ENCODE measurements at places on chromosomes 1 and 21.

- DNase-seq = peak; percentile 94
Observed at GRCh38 chr21:26842974-26843932, 2.0 kb downstream of the ADAMTS1 start.

DNA sequence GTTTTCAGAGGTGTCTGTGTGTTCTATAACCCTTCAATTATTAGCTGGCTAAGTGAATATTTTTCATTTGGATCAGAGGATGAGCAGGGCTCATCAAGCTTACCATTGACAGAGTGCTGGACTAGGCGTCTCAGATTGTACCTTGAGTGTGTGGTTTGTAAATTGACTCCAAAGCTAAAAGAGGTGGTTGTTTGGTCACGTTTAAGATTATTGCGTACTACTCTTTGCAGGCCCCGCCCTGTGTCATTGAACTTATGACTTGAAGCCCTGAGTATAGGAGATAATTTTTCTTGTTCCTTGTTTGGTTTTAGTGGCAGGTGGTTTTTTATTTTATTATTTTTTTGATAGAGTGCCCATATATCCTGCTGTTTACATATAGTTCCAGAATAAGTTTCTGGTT, 17.7 kb downstream of the MRPS6 start:
- no peak for DNase-seq

- no peak for DNase-seq
Observed at GRCh38 chr1:70819231-70819630, 228.4 kb downstream of the PTGER3 start.

DNA sequence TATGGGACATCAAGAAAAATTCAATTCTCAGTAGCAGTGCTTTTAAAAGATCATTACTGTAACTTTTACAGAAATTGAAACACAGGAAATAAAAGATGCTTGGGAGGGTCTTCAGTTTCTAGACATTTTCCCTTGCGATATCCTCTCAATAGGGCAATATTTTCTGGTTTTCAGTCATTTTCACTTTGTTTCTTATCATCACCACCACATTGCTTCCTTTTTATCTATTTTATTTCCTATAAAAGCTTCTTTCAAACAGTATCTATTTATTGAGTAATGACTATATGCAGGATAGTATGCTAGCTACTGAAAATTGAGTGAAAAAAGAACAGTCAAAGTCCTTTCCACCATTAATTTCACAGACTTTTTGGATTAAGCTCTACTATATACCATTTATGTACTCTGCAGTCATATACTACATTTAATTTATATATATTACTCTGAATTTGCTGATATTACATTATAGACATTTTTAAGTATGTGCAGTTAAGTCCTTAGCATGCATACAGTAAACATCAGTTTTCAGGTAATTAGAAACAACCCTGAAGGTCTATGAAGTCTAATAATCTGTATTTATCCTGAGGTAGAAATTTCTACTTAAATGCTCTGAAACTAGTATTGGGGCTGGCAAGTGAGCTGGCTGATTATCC, 18.7 kb downstream of the TRMT1L start:
- no peak for DNase-seq

- DNase-seq = peak; percentile 16
Observed at GRCh38 chr1:33986390-33987095, 122.7 kb downstream of the HMGB4 start.

DNA sequence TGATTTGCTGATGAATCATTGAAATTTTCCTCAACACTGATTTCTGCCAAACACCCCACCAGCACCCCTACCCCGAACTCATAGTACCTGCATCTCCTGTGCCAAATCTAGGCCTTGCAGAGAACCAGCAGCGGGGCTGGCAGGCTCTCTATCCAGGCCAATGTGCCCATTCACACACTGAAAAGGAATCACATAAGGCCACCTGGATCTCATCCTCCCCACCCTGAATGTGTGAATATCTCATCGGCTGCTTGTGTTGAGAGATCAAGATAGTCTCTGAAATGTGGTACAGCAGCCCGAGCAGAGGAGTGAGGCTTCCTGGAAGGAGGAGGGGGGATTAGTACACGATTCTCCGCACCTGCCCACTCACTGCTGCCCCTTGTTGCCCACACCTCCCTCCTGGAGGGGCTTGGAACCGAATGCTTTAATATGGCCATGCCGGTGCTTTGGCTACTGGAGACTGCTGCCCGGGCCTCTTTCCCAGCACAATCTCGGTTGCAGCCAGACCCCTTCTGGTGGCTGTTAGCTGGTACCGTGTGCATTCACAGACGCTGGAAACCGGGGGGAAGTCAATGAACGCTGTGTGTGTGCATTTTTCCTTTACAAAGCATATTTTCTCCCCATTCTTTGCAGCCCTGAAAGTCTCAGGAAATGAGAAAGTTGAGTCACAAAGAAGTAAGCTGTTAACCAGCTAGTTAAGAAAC, 619.5 kb downstream of the MATN1 start:
- DNase-seq = no peak

GRCh38 chr1:34975771-34976170, 9.4 kb downstream of the TMEM35B start:
- peak; percentile 33 for DNase-seq

All from fibroblast of lung (primary cell).